ENCODE measurements at places on chromosomes 11 and 22.

GRCh38 chr22:48072777-48073176 is 1310.3 kb downstream of the TBC1D22A start:
- DNase-seq, result no peak

GRCh38 chr11:126355926-126356897 is 726 bp downstream of the ST3GAL4 start:
- DNase-seq, result peak; percentile 79

GRCh38 chr11:64321533-64321932 is 3.6 kb downstream of the PRDX5 start:
- no peak for DNase-seq

GRCh38 chr22:36274531-36274930 is 21.6 kb downstream of the APOL1 start:
- peak; percentile 86 for DNase-seq

- peak; percentile 69 for DNase-seq
Observed at GRCh38 chr11:1073261-1073724, 1.4 kb upstream of the MUC2 start.

GRCh38 chr11:2783536-2784082 is 83.8 kb upstream of the KCNQ1OT1 start:
- DNase-seq, result peak; percentile 23

DNA sequence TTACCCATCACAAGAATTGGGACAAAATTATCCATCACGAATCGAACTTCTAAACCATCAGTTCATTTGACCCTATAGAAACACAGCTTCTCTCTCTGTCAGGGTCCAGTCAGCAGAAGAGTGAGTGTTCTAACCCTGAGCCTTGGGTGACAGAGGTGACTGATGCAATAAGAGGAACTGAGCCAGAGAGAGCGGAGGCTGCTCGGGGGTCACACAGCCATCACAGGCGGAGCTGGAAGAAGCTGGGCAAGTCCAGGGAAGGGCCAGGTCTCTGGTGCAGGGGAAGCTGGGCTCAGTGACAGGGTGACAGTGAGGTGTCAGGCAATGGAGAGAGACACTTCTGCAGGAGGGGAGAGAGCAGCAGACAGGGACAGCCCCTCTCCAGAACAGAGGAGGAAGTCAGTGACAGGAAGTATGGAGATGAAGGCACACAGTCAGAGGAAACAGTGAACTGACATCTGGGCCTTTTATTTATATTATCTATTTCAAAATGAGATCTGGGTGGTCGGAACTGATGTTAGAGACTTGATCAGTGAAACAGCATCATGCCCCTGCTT is 184.0 kb upstream of the TBCEL start:
- peak; percentile 68 for DNase-seq

- DNase-seq, result no peak
Observed at GRCh38 chr11:119624102-119624615, 104.8 kb downstream of the NECTIN1 start.

DNA sequence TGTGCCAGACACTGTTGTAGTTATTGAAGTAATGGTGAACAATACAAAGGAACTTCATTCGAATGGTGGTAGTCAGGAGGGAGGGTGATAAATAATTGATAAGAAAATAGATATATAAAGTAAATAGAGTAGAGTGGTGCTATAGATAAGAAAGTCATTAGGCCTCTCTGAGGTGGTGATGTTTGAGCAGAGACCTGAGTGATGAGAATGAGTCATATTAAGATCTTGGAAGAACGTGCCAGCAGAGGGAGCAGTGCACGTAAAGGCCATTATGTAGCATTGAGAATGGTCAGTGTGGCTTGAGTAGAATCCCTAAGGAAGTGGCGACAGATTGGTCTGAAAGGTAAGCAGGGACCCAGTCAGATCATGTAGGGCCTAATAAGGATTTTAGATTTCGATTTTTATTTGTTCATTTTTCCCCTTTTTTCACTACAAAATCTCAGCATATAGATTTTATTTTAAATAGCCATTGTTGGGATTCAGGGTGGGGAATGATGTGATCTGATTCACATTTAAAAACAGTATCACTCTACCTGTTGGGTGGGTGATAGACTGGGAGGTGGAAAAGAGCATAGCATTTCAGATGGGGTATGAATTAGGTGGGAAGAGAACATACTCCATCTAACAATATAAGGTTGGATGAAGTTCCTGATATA is 44.7 kb downstream of the CCDC90B start:
- DNase-seq, result peak; percentile 43

DNA sequence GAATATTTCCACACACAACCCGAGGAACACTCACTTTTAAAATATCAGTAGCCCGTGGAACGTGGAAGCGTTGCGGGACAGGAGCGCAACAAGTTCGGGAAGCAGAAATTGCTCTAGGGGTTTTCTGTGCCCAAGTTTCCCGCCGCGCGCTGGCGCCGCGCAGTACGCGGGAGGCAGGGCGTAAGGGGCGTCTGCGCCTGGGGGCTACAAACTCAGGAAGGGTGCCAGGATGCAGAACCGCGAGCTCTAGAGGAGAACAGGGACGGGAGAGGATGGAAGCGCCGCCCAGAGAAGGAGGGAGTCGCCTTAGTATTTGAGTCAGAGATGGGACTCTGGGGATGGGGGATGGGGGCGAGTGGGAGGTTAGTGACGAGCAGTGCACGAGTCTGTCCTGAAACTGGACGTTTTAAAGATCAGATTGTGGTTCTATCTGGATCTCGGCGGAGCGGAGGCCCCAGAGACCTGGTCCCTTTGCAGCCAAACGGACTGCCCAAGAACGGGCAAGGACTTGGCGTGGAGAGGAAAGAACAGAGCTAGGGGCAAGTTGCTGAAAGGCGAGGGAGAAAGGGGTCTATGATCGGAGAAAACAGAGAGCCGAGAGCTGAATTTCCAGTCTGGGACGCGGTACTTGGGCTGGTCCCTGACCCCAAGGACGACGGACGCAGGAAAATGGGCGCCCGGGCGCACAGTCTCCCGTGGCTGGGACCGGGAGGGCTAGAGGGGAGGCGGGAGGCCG is 4.7 kb downstream of the BSX start:
- DNase-seq, result no peak

DNA sequence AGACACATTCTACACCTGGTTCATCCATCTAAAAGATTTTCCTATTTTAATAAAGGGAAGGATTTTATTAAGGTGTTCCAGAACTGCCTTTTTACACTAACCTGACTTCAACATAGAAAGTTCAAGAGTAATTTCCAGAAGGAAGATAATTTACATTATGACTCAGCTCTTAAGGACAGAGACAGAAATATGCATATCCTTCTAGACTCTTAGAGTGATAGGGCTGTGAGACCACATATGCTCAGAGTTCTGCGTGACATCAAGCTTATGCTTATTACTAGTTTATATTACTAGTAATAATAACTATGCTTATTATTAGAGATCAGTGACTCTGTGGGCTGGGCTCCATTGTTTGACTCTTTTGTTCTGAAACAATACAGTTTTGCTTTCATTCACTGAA is 4.6 kb downstream of the PDGFD start:
- DNase-seq, result no peak

DNA sequence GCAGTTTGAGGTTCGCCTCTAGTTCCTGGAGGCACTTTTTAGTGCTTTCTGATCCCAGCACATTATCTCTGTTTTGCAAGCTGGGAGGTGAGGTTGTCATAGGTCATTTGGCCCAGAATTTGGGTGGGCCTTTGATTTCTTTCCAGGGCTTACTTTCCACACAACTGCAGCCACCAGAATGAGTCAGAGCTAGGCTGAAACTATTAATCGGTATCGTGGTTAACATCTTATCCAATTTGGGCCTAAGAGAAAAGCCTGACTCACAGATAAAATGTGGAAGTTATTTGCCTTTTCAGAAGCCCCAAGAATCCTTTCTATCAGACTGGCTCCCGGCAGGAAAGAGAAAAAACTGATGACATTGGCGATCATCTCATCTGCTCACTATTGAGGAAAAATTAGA is 166.4 kb downstream of the KIRREL3 start:
- no peak for DNase-seq

GRCh38 chr11:31725176-31725575 is 85.9 kb downstream of the PAX6 start:
- DNase-seq, result no peak

- peak; percentile 30 for DNase-seq
Observed at GRCh38 chr11:970319-970871, 44.7 kb downstream of the AP2A2 start.

GRCh38 chr22:30221121-30221992 is 25.2 kb downstream of the LIF start:
- peak; percentile 20 for DNase-seq

- DNase-seq, result no peak
Observed at GRCh38 chr11:86702220-86702983, 30.0 kb upstream of the ME3 start.

DNA sequence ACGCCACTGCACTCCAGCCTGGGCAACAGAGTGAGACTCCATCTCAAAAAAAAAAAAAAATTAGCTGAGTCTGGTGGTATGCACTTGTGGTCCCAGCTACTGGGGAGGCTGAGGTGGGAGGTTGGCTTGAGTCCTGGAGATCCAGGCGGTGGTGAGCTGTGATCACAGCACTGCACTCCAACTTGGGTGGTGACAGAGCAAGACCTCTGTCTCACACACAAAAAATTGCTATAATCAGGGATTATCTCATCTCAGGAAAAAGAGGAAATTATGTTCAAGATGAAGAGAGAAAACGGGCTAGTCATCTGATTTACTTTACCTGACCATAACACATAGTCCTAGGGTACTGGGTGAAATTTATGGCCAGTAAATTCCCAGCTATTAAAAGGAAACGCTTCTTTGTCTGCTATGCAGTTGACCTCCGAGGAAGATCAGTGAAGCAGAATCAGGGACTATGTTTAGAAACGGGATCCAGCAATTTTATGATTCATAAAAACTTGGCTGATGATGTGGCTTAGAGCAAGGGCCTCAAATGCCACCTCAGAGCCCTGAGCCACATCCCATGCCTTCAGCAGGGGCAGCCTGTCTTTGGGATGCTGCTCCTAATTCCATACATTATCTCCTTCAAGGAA is 386.2 kb downstream of the NTM start:
- DNase-seq, result no peak

DNA sequence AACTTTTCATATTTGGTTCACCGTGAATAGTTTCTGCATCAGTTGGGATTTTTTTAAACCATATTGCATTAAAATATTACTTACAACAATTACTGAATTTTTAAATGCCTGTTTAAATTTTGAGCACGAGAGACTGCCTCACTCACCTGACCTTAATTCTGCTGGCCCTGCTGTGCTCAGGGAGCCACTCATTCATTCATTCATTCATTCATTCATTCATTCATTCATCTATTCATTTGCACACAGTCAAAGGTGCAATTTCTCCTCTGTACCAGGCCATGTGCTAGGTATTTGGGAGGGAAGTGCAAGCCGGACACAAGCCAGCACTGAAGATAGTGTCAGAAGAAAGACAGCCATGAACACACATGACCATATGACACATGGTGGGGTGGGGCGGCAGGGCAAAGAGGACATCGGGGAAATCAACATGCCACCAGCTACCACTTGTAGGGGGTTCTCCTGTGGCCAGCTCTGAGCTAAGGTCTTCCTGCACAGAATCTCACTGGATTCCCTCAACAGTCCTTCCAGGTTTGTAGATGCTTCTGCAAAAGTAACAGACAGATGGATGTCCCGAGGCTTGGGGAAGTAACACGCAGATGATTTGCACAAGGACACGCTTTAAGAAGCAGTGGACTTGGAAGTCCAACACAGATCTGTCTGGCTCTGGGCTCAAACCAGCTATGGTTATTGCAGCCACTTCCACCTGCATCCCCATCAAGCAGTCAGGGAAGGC is 568 bp upstream of the CSF2RB start:
- DNase-seq, result no peak

GRCh38 chr11:9665749-9666148 is 1.9 kb downstream of the SWAP70 start:
- DNase-seq, result no peak

DNA sequence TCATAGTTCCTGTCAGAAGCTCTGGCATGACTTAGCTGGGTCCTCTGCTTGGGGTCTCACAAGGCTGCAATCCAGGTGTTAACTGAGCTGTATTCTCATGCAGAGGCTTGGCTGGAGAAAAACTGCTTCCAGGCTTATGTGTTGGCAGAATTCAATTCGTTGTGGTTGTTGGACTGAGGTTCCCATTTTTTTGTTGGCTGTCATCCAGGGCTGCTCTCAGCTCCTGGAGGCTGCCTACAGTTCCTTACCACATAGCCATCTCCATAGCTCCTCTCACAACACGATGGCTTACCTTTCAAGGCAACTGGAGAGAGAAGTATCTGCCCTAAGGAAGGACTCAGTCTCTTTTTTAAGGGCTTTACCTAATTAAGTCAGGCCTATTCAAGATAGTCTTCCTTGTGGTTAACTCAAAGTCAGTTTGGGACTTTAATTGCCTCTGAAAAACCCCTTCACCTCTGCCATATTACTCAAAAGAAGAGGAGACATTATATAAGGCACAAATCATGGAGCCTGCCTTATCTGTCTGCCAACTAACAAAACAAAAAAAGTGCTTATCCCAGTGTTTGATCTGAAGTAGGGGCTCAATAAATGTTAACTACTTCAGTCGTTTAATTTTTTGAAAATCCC is 35.2 kb downstream of the OR2AG2 start:
- peak; percentile 66 for DNase-seq

GRCh38 chr11:113203141-113203753 is 111.1 kb upstream of the TTC12 start:
- DNase-seq, result no peak

DNA sequence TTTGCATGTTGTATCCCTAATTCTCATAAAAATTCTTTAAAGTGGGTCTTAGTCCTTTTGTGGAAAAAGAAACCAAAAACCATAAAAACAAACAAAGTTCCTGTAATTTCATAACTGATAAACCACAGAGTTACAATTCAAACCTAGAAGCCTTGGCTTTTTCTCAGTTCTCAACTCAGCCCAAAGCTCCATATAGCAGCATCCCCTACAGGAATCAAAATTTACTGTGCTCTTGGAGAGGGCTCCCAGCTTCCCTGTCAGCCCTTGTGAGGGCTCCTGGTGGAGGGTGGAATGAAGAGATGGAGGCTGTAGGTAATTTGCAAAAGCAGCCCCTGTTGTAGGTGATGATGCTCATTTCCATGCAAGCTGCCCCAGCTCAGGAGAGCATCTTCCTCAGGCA is 506.1 kb upstream of the KIRREL3 start:
- DNase-seq, result no peak

DNA sequence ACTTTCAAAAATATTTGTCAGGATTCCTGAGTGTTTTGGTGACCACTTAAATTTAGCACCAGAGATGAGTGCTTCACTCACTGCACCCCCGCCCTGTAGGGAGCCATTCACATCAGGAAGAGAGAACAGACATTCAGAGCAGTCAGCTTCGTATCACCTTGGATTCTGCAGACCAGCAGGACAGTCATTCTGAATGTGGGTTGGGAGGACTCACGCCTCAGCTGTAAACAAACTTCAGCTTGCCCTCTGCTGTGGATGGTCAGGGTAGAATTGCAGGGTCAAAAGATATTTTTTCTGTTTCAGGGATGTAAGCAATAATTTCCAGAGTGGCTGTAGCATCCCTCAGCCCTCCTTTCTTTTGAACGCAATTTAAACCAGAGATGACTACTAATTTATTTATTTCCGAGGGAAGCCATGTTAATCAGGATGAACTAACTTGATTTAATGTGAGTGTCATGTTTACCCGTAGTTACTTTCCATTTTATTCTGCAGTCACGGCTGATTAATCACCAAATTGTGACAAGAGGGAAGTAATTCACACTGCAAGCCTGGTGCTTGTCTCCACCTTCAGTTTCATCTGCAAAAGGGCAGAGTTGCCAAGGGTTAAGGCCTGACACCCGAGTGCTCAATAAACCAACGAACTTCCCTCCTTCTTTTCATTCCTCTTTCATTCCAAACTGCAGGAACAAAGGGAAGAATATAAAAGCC is 174.2 kb upstream of the DDI1 start:
- DNase-seq, result no peak

Measured in inflammatory macrophage (primary cell).